Lung (tissue), 17 donors: ENCODE measurements at places on chromosomes 1 and 21. TPM values are rescaled to one million over a fixed set of nuclear protein-coding genes. Genes with fewer than 3 reads are reported as not detected.

- no peak for DNase-seq
Observed at GRCh38 chr1:36846357-36846756, 188.0 kb downstream of the GRIK3 start.

GRCh38 chr1:55555956-55556725 is 341.0 kb upstream of the USP24 start:
- peak; percentile 97 for DNase-seq

DNA sequence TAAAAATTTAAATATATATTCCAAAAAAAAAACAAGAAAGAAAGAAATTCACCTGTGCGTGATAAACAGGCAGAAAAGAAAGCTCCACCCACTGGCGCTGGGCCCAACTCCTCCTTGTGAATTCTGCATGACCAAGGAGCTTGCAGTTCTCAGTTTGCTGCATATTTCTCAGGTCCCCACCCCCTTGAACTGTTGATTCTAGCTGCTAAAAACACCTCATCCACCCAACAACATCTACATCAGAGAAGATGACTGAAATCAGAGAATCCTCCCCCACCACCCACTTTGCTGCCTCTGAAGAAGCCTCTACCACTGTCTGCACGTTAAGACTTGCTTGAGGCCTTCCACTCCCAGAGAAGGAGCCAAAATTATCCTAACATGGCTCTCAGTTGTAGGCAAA is 104.8 kb downstream of the RGS2 start:
- no peak for DNase-seq

DNA sequence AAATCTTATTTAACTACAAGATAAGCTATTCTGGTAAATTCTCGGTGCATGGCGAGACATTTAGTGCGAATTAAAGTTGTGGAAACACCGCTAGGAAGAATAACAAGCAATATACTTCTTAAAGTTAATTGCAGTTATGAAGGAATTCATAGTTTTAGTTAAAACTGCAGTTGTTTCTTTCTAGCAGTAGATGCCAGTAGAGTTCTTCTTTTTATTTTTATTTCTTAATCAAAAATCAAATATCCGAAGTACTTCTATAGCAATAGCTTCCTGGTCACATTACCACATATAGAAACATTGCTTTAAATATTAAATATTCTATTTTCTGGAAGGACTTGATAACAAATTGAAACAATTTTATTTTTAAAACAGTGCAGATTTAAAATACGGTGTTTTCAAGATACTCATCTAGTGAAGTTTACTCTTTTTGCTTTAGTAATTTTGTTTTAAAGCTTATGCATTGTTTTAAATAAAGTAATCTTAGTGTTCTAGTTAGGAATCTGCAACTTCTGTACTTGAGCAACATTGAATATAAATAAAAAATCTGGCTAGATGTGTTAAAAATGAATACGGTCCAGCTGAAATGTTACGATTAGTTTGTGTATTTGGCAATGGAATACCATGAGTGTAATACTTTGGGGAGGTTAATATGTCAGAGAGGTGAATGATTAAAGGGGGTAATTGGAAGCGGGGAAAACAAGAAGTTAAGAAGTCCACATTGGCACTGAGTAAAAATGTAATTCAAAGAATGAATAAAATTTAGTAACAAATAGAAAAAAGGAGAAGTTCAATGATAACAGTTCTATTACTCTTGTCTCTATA is 2.7 kb upstream of the PRKACB start:
- DNase-seq: no peak

DNA sequence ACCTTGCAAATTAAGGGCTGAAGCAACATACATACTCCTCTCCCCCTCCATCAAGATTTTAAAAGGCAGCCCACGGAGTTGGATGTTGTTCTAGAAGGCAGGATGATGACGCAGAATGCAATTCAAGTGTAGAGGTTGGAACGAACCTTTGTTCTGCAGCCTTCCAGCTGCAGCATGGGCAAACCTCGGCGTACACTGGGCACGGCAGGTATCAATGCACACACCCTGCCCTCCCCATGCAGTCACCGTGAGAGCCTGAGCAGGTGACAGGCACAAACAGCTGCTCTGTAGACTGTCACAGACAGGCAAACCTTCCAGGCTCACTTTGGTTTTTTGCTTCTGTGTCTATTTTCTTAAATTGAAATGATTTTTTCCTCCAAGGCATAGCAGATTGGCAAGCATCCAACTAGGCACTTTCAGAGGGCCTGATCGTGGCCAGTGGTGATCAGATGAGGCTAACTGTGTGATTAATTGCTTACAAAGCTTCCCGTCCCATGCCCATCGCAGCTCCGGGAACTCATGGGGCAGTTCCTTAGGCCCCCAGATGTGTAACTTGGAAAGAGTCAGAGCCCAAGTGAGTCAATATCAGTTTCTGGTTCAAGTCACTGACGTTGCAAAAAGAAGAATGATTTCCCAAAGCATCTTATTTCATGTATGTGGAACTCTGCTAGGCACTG is 82.3 kb downstream of the ITPKB start:
- DNase-seq: no peak

DNA sequence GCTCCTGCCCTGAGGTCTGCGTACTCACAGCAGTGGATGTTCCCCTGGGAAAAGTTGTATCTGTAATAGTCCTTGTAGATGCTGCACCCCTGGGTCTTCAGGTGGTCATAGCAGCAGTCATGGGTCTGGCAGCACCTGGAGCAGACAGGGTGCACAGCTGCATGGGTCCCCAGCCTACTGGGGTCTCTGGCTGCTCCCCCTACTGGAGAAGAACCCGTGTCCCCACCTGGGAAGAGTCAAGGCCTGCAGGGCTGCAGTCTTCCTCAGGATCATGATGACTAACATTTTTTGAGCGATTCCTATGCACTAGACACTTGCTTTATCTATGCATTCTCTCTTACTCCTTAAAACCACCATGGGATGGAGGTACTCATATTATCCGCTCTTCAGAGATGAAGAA is 3.9 kb downstream of the PLA2G2D start:
- DNase-seq: no peak

DNA sequence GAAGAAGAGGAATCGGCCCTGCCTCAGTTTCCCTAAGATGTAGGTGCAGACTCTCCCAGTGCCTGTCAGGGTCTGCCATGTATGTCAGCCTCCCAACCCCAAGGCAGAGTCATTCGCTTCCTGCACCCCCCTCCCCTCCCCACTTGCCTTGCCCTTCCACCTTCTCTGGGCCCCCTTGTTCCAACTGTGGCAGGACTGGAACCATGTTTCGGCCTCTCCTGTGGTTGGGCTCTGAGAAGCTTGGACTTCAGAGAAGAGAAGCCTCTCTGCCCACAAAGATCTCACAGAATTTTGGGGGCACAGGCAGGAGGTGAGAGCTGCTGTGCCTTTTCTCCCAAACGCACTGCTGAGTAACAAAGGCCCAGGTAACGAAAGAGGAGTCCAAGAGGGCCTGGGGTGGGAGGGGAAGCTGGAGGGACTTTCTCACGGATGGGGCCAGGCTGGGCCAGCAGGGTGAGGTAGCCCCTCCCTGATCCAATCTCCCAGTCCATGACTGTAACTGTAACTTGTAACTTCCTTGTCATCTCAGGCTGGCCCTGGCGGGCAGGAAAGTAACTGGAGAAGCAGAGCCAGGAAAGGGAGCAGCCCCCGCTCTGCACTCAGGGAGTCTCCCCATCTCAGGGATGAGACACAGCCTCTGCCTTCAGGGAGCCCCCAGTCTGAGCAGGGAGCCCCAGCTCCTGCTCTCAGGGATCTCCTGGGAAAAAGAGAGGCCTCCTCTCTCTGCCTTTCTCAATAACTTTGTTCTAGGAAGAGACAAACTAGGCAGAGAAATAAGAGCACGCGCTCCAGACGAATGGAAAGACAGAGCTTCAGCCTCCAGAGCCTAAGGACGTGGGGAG is 11.3 kb downstream of the CRABP2 start:
- DNase-seq: peak; percentile 16

- DNase-seq: no peak
Observed at GRCh38 chr1:248733566-248733965, 22.0 kb downstream of the LYPD8 start.

- no peak for DNase-seq
Observed at GRCh38 chr1:43590388-43590925, 59.5 kb upstream of the KDM4A start.

GRCh38 chr1:245085508-245086095 is 69.2 kb upstream of the KIF26B start:
- no peak for DNase-seq

KRTAP19-3 gene
- total RNA-seq: not detected

MASP2 gene
- total RNA-seq: not detected

MPZL1 gene
- total RNA-seq: 89.9 TPM
